CD4-positive, alpha-beta memory T cell (primary cell): ENCODE measurements at places on chromosomes 7 and 10. TPM values are rescaled to one million over a fixed set of nuclear protein-coding genes. Genes with fewer than 3 reads are reported as not detected.

CHST12 gene
- 29.5 TPM for total RNA-seq

GRCh38 chr7:55018361-55019190, at the start of gene EGFR:
Gene EGFR (plus strand): TSS chr7:55019017. CDS start chr7:55019278, 261 bp downstream.
- H3K4me3 ChIP-seq: no peak within 1 kb of the TSS
- no peaks in the 10 kb centered on the region for H3K36me3 ChIP-seq
- no peak for DNase-seq
- peaks cover 12% of the 10 kb centered on the region for H3K27me3 ChIP-seq
- no peaks in the 10 kb centered on the region for H3K4me1 ChIP-seq
- H3K27ac ChIP-seq: no peak within 1 kb of the TSS

DNA sequence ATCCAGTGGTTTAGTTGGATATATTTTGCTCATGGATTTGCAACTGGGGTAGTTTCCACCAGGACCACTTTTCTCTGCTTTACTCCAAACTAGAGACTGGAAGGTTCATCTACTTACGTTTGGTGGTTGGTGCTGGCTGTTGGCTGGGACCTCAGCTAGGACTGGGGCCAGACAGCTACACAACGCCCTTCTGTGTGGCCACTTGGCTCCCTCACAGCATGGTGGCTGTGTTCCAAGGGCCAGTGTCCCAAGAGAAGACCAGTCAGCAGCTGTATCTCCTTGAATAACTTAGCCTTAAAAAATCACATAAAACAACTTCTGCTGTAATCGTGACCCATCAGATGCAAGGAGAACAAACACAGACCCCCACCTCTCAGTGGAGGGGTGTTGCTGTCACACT, 4.2 kb upstream of the KCNH2 start:
- no peak overlapping the region for H3K27ac ChIP-seq
- H3K36me3 ChIP-seq: no peaks in the 10 kb centered on the region
- no peak overlapping the region for H3K4me3 ChIP-seq
- peaks cover 24% of the 10 kb centered on the region for H3K4me1 ChIP-seq
- H3K27me3 ChIP-seq: peaks cover 9% of the 10 kb centered on the region

- H3K27me3 ChIP-seq: no peaks in the 10 kb centered on the region
- peaks cover 40% of the 10 kb centered on the region for H3K4me1 ChIP-seq
- H3K36me3 ChIP-seq: no peaks in the 10 kb centered on the region
- peak overlapping the region; percentile 47 for H3K4me3 ChIP-seq
- H3K27ac ChIP-seq: peak overlapping the region; percentile 97
Observed at GRCh38 chr7:75915416-75916156, 631 bp downstream of the POR start.

SPDYE5 gene
- 0.29 TPM for total RNA-seq

DNA sequence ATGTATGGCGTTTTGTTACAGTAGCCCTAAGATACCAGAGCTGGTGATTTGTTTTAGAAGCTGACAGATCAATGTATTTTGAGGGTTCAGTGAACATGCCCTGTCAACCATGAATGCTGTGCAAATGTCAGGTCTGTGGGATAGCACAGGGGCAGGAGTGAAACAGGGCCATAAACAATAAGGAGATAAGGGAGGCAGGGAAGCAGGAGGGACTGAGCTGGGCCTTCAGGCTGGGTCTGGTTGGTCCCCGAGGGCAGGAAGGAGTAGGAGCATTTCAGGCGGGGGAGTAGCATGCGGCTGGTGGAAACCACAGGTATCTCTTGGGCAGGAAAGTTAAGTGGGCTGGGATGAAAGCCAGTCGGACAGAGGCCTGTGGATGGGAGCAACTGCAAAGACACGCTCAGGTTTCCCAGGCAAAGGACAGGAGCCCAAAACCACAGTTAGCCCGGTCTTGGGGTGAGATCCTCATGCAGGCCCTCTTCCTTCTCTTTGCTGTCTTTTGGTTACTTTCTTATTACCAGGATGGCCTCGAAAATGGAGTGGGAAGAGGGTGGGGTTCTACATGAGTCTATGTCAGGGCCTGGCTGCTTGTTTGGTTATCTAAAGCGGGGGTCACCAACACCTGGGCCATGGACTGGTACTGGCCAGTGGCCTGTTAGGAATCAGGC, 69.5 kb upstream of the SEPHS1 start:
- H3K4me1 ChIP-seq: no peaks in the 10 kb centered on the region
- H3K4me3 ChIP-seq: no peak overlapping the region
- no peak for DNase-seq
- no peaks in the 10 kb centered on the region for H3K27me3 ChIP-seq

GRCh38 chr7:122597277-122597676, 101.6 kb downstream of the RNF133 start:
- H3K4me1 ChIP-seq: no peaks in the 10 kb centered on the region
- no peaks in the 10 kb centered on the region for H3K36me3 ChIP-seq
- no peak for DNase-seq
- no peak overlapping the region for H3K4me3 ChIP-seq
- no peaks in the 10 kb centered on the region for H3K27me3 ChIP-seq
- H3K27ac ChIP-seq: no peak overlapping the region

- no peak overlapping the region for H3K27ac ChIP-seq
- no peak overlapping the region for H3K4me3 ChIP-seq
- no peaks in the 10 kb centered on the region for H3K27me3 ChIP-seq
Observed at GRCh38 chr7:155289949-155290501, 7.7 kb upstream of the INSIG1 start.

DNA sequence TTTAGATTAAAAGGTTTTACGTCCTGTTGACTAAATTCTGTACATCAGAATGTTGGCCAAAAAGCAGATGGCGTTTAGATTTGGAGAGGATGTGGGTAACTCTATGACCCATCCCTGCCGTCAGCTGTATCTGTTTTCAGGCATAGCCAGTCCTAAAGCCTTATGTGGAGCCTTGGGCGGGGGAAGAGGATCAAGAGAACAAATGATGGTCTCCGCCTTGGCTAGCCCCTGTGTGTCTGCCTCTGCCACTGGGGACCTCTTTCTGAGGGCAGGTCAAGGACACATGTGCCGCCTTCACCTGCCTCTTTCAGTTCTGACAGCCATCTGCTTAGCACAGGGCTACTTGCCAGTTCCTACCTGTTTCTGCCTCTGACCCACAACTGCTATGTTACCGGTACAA, 24.1 kb downstream of the PDSS1 start:
- peak overlapping the region; percentile 28 for H3K27ac ChIP-seq
- peaks cover 16% of the 10 kb centered on the region for H3K4me1 ChIP-seq
- no peaks in the 10 kb centered on the region for H3K27me3 ChIP-seq
- peak; percentile 68 for DNase-seq
- H3K4me3 ChIP-seq: peak overlapping the region; percentile 7

CCL24 gene
- not detected for total RNA-seq

DNA sequence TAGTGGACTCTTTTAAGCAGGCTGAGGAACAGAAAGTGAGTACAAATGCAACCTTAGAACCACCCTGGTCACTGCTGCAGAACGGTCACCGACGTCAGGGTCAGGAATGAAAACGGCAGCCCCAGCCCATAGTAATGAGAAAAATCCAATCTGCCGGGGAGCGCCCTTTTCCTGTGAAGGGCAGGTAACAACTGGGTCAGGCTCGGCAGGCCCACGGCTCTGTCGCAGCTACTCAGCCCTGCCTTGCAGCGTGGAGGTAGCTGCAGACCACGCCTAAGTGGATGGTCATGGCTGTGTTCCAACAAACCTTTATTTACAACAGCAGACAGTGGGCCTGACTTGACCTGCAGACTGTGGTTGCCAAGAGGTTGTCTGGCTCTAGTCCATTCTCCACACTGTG, 563.2 kb downstream of the DNAJB6 start:
- no peak for DNase-seq
- no peaks in the 10 kb centered on the region for H3K4me1 ChIP-seq
- no peak overlapping the region for H3K27ac ChIP-seq
- H3K27me3 ChIP-seq: no peaks in the 10 kb centered on the region
- no peaks in the 10 kb centered on the region for H3K36me3 ChIP-seq
